MG63 (cell line): ENCODE measurements at places on chromosomes 3 and 15. TPM values are rescaled to one million over a fixed set of nuclear protein-coding genes. Genes with fewer than 3 reads are reported as not detected.
A peak's percentile ranks its signal among the peaks of the same experiment; 100 is the strongest.

GRCh38 chr3:170331143-170331542 lies 26.4 kb upstream of the SKIL start:
- DNase-seq: no peak

GRCh38 chr3:124818398-124819091 lies 68.6 kb downstream of the ITGB5 start:
- peak; percentile 21 for DNase-seq

- no peak for DNase-seq
Observed at GRCh38 chr3:134527037-134527436, 41.2 kb downstream of the CEP63 start.

GRCh38 chr3:119257654-119258410 lies 17.2 kb upstream of the B4GALT4 start:
- DNase-seq: peak; percentile 36

DNA sequence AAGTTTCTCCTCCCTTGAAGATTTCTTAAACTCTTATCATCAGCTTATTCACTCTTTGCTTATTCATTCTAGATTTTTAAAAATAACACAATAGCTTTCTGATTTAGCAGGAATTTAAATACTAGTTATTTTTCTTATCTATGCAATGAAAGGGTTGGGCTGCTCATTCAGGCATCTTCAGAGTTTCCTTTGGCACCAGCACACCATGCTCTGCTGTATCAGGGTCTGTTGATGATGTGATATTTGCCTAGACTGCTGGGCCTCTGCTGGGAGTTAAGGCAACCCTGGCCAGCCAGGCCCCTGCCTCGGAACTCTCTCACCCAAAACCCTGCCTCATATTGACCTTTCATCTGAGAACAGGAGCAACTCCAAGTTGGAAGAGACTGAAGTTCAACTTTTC lies 35.0 kb downstream of the DRD3 start:
- DNase-seq: peak; percentile 37

DNA sequence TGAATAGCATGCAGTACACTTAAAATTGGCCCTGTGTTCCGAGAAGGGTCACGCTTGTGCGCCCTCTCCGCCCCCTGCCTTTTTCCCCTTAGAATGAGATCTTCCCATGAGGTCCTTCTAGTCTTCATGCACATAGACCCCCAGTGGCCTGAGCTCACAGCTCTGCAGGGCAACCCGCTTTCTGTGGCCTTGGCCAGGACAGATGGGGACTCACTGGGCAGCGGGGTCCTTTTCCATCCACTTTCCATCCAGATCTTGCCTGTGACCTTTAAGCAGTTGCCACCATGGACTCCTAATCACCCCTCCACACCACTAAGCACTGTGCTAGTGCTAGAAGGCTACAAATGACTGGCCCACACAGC lies 244.4 kb downstream of the UACA start:
- DNase-seq: no peak

Gene RBM5
- 31.2 and 53.4 TPM in 2 replicates for total RNA-seq

GRCh38 chr3:41525303-41526064 lies 326.2 kb downstream of the CTNNB1 start:
- no peak for DNase-seq

DNA sequence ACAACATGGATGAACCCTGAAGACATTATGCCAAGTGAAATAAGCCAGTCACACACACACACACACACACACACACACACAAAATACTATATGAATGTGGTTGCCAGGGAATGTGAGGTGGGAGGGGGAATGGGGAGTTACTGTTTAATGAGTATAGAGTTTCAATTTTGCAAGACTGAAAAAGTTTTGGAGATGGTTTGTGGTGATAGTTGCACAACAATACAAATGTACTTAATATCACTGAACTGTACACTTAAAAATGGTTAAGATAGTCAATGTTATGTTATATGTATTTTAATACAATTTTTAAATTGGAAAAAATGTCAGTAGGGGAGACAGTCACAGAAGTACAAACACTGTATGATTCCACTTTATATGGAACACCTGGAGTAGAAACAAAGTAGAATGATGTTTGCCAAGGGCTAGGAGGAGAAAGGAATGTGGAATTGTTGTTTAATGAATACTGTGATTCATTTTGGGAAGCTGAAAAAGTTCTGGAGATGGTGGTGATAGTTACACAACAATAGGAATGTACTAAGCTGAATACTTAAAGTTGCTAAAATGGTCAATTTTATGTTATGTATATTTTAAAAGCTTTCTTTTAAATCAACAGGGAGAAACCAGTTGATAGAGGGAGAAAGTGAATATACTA lies 76.6 kb downstream of the RPL39L start:
- DNase-seq: no peak

- DNase-seq: peak; percentile 35
Observed at GRCh38 chr3:4413467-4413866, 53.6 kb downstream of the SUMF1 start.

DNA sequence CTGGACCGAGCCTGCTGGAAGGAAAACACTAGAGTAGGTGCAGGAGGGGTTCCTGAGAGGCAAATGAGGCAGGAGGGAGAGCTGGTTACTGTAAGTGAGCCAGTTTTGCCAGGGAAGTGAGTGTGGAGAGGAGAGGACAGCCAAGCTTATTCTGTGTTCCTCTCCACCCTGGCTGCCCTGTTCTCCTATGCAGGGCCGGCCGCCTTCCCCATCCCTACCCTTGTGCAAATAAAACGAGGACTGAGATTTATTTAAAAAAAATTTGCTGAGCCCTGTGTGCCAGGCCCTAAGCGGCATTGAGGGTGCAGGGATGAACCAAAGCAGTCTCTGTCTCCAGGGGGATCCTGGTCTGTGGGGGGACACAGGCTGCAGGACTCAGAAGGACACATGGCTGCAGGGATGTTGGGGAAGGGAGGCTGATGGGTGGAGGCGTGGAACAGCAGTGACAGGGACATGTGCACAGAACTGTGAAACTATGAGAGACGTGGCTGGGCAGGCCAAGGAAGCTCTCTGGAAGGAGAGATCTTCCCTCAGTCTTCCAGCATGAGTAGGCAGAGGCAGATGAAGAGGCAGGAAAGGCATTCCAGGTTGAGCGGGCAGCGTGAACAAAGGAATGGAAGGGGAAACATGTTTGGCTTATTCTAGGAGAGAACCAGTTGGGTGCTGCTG lies 12.1 kb downstream of the CORO2B start:
- DNase-seq: no peak

GRCh38 chr3:47849699-47850563 lies 47.0 kb downstream of the DHX30 start:
- DNase-seq: no peak

DNA sequence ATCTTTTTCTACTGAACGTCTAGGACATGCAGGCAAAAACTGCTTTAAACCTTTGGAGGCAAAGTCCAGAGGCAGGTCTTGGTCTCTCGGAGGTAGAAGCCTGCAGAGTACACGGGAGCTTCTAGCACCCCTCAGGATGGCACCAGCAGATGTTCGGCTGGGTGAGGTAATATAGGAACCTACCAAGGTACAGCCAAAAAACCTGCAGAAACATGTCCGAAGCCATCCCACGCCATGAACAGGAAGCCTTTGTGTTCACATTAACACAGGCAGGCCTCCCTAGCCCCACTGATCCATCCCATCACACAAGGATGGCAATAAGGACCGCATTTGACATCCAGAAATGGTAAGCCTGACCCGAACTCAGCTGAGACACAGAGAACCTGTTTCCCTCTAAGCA lies 157.9 kb upstream of the HES1 start:
- DNase-seq: no peak

- no peak for DNase-seq
Observed at GRCh38 chr3:169618894-169619792, 44.4 kb downstream of the MECOM start.

Gene CHRNA5
- 3.1 and 3.9 TPM in 2 replicates for total RNA-seq

Gene ISLR
- total RNA-seq: not detected in 2 replicates

DNA sequence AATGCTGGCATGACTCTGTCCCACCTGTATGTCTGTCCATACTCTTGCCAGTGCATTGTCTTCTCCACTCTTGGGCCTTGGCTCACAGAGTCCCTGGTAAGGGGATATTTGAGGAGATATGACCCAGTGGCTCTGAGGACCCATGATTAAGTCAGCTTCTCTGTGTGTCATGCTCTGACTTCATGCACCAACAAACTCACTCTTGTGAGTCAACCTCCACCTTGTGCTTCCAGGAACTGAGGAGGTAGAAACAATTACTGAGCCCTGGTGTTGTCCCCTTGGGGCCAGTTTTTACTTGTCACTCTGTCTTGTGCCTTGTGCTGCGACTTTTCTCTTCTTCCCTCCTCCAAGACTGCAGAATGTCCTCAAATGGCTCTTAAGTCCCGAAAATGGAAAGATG lies 127.1 kb downstream of the ABHD5 start:
- DNase-seq: no peak

Gene KBTBD12
- not detected in 2 replicates for total RNA-seq

- DNase-seq: no peak
Observed at GRCh38 chr3:145942052-145942451, 218.9 kb downstream of the PLOD2 start.

DNA sequence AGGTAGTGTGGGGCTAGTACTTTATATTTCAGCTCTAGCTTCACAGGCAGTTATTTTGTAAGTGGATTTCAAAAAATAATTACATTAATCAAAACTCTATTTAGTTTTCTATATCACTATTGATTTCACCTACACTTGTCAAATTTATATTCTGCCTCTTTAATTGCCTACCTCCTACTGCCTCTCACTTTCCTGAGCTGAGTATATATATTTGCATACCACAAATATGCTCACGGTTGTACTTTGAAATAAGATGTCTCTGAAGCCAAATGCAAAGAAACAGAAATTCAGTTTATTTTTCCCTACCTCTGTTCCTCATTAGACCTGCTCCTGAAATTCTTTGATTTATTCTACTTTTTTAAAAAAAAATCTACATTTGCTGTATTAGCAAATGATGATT lies 309.3 kb upstream of the TGFBR2 start:
- no peak for DNase-seq

GRCh38 chr3:63951492-63952247 lies 39.5 kb upstream of the SCAANT1 start:
- no peak for DNase-seq

GRCh38 chr3:8595695-8596115 lies 48.9 kb downstream of the SSUH2 start:
- no peak for DNase-seq

DNA sequence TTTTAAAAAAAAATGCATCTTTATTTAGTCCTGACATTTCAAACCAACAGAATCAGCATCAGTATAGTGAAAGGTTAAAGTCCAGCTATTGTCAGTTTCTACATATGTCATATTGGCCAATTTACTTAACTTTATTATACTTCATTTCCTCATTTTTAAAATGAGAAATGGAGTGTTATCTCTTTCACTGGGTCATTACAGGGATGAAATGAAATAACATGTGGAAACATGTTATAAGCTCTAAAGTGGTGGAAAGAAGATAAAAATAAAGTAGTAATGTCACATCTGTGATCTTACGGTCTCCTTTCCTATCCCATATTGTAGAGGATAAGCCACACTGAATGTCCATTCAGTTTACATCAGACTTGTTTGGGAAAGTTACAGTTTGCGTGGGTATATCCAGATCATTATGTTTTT lies 780.1 kb downstream of the TUSC7 start:
- no peak for DNase-seq

Gene SCN11A
- not detected in 2 replicates for total RNA-seq

GRCh38 chr15:65561934-65562333 lies 31.7 kb downstream of the HACD3 start:
- no peak for DNase-seq

DNA sequence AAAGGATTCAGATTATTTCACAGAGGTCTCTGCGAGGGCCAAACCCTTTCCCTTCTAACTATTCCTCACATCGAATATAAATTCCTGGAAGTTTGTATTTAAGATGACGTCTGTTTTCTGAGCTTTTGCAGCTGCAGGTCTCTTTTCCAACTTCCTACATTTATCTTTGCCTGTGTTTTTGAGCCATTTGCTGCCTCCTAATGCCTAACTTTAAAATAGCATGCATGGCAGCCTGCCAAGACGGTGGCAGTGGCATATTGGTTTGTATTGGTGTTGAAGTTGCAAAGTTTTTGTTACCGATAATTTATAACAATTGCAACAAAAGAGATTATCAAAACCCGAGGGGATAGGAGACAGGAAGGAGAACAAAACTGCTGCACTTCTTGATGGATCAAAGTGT lies 187.1 kb upstream of the DNAJC19 start:
- DNase-seq: peak; percentile 39

DNA sequence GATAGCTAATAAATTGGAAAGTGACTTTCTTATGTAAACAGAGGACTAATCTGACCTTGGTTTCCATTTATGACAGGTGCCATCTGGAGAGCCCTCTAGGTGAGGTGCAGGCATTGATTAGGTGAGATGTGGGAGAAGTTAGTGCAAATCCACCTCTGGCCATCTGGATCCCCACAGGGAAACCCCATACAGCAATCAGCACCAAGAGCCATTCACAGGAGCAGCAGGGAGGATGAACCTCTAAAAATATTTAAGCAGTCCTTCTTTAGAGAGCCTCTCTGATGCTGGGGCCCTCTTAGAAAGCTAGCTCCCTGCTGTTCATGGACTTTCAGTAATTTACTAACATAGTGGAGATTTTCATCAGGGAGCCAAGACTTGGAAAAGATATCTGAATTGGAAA lies 69.3 kb downstream of the CLSTN2 start:
- no peak for DNase-seq

- DNase-seq: no peak
Observed at GRCh38 chr3:52242039-52242438, 3.1 kb upstream of the TWF2 start.

- DNase-seq: no peak
Observed at GRCh38 chr15:38297623-38298388, 45.2 kb downstream of the SPRED1 start.

GRCh38 chr3:34216711-34217335 lies 418.4 kb downstream of the PDCD6IP start:
- DNase-seq: no peak

Gene HYAL2
- total RNA-seq: 15.5 and 30.7 TPM in 2 replicates

DNA sequence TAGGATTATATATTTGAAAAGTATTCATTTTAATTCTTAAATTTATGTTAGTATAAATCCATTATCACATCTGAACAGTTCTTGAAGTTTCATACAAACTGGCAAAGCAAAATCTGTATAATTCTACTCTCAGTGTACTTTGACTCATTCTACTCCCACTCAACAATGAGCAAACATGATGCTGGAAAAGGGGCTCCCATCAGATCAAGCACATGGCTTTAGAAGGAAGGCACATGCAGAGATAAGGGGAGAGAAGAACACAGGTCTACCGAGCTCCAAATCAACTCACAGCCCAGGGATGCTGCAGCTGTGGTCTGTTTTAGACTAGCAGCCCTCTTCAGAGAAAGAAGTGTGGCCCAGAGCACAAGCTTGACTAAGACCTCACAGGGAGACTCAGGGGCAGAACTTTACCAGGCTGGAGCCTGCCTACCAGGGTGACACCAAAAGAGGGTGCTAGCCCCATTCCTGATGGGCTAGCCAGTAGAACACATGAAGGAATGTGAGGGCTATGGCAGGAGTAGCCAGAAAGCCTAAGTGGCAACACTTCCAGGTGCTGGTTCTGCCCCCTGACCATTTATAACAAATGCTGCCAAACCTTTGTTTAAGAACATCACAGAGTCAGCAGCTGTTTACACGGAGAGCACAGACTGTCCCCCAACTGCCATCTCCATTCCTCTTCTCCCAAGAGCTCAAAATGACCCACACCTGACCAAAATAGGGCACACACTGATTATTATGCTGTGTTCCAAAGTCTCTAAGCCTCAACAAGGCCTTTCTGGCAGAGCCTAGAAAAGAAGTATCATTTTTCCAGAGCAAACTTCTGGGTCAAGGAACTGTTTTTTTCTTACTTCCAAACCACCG lies 19.5 kb downstream of the SEC22C start:
- no peak for DNase-seq
